ENCODE measurements at places on chromosomes 12 and 14.

DNA sequence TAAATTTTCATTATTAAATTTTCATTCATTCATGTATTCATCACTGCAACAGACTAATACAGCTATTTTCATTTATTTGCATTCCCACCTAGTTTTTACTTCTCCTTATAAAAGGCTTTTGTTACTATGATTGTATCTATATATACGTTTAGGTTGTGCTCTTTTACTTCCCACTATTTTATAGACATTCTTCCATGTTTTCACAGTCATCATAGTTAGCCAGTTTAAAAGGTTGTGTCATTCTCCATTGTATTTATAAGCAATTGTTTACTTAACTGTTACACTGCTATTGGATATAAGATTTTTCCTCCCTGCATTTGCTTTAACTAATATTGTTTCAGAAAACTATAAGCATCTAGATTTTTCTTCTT, 12.0 kb downstream of the ABHD12B start:
- DNase-seq = no peak

GRCh38 chr12:63164911-63165310, 13.9 kb upstream of the AVPR1A start:
- no peak for DNase-seq

GRCh38 chr12:121295746-121296617, 527 bp downstream of the CAMKK2 start:
- DNase-seq = peak; percentile 39

DNA sequence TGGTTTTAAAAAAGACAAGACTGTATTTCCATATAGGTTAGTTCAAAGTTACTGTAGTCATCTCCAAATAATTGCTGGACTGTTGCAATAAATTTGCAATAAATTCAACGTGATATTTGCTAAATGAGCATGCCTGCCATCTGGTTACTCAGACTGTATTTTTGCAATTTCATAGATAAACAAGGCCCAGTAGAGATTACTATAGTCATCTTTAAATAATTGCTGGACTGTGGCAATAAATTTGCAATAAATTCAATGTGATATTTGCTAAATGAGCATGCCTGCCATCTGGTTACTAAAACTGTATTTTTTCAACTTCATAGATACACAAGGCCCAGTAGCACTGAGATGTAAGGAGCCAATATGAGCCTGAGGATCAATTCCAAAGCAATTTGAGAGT, 5.6 kb downstream of the NTN4 start:
- DNase-seq = no peak

DNA sequence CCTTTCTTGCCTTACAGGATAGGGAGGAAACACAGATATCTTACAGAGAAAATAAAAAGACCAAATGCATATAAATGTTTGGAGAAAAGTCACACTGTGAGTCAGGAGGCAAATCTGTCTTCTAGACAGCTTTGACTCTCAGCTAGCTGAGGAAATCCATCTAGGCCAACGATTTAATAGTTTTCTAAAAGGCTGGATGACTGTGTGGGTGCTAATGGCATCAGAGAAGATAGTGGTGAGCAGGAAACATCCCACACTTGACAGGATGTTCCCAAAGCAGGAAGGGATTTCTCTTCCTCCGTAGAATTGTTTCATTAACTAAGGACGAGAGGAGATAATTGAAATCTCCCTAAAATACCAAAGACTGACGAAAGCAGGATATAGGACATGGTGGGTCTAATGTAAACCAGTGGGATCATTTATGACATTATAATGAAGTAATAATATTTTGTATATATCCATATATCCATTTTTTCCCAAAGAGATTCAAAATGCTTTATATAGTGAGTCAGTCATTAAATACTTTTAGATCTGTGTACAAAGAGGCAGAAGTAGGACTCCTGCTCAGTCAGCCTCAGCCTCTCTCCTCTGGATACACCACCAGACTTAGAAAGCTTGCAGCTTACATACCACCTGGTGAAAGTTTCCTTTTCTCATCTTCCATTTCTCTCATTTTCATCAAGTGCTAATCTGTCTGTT, 44.3 kb upstream of the PSMA6 start:
- no peak for DNase-seq

- no peak for DNase-seq
Observed at GRCh38 chr14:50035214-50035613, 81.2 kb downstream of the VCPKMT start.

- DNase-seq = no peak
Observed at GRCh38 chr14:31106768-31107167, 80.6 kb upstream of the STRN3 start.

DNA sequence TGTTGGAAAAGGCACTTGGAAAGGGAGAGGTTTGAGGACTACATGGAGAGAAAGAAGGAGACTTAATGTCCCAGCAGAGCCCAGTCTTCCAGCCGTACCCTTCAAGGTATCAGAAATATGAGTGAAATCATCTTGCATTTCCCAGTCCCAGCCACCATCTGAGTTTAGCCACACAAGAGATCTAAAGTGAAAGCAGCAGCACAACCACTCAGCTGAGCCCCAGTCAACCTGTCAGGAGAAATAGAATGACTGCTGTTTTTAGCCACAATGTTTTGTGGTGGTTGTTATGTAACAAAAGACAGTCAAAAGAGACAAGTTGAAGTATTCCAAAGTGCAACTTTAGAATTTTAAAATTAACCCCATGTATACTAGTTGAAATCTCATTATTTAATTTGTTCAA, 28.0 kb downstream of the DERA start:
- DNase-seq = no peak

DNA sequence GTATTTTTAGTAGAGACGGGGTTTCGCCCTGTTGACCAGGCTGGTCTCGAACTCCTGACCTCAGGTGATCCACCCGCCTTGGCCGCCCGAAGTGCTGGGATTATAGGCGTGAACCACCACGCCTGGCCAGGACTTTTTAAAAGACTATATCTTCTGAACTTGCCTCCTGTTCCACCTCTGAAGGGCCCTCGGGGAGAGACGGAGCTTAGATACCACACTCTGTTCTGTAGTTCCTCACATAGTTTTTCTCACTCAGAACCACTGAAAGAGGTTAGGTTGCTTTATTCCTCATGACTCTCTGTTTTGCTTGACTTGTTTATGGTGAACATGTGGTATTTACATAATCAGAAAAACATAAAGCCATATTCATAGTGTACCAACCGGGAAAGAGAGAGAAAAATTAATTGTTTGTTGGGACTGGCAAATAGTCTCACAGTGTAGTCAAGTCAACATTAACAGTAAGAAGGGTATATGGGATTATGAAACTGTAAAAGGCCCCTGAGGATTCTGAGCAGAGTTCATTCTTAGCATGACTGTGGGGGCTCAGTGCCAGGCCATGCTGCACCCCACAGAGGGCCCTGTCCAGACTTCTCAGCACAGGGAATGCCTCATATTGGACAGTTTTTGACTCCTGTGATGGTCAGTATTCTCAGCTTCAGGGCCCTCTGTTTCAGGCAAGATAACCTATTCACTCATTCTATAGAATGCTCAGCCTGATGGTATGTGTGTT, 342.3 kb downstream of the ZFP36L1 start:
- DNase-seq = no peak

- peak; percentile 57 for DNase-seq
Observed at GRCh38 chr12:69070319-69071090, 137.5 kb upstream of the CPM start.

GRCh38 chr12:129579879-129580278, 323.9 kb downstream of the TMEM132D start:
- no peak for DNase-seq

GRCh38 chr14:88791252-88791621, 1.5 kb downstream of the EML5 start:
- DNase-seq = no peak

DNA sequence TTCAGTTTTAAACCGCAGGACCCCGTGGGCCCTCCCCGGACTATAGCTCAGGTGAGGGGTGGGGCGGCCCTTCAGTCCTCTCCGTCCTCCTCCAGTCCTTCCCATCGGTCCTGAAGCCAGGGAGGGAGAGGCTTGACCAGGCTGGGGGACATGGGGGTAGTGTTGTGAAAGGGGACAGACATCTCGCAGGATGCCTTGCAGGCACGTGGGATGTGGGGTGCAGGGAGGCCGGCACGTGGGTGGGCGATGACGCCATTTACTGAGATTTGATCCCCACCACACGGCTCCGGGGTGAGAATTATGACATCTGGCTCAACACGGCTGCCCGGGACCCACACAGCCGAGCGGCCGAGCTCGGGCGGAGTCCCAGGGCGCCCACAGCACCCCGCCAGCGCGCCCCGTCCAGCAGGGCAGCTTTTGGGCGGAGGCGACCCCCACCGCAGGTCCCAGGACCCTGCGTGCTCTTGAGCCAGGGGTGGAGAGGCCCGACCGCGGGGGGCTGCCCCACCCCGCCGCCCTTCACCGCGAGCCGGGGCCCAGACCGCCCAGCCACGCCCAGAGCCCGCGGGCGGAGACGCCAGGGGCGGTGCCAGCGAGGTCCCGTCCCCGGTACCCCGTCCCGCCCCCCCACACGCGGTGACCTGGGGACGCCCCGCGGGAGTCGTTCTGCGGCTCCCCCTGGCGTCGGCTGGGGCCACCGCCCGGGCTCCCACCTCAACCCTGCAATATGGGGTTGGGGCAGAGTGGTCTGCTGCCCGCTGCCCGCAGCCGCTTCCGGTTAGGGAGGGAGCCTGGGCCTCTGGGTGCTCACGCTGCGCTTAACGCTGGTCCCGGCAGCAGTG, 3.3 kb upstream of the EXOC3L4 start:
- DNase-seq = peak; percentile 80

- no peak for DNase-seq
Observed at GRCh38 chr12:65125247-65125646, 4.1 kb upstream of the WIF1 start.

Measured in stimulated activated CD4-positive, alpha-beta T cell treated with anti-CD3 and anti-CD28 coated beads, Interleukin-12 subunit alpha, Interleukin-12 subunit beta, amount 100 ng/mL, for 4 hours (primary cell).